Osteocyte (in vitro differentiated cells): ENCODE measurements at places on chromosomes 5 and 9. TPM values are rescaled to one million over a fixed set of nuclear protein-coding genes. Genes with fewer than 3 reads are reported as not detected.

- no peak overlapping the region for H3K27ac ChIP-seq
- no peaks in the 10 kb centered on the region for H3K4me1 ChIP-seq
- peaks cover 29% of the 10 kb centered on the region for H3K27me3 ChIP-seq
- no peak overlapping the region for H3K4me3 ChIP-seq
- no peaks in the 10 kb centered on the region for H3K36me3 ChIP-seq
- no peak for DNase-seq
Observed at GRCh38 chr5:58827463-58827862, 244.6 kb downstream of the RAB3C start.

Gene SLC25A48
- total RNA-seq = not detected in 2 replicates

Gene CEL
- total RNA-seq = 1.3 and 1.9 TPM in 2 replicates

DNA sequence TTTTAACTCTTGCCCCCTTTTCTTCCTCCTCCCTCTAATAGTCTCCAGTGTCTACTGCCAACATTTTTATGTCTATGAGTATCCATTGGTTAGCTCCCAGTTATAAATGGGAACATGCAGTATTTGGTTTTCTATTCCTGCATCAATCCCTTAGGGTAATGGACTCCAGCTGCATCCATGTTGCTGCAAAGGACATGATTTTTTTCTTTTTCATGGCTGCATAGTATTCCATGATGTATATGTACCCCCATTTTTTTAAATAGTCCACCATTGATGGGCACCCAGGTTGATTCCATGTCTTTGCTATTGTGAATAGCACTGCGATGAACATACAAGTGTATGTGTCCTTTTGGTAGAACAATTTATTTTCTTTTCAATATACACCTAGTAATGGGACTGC lies 993.7 kb downstream of the EFNA5 start:
- no peak for DNase-seq
- H3K4me1 ChIP-seq = peaks cover 14% of the 10 kb centered on the region
- no peak overlapping the region for H3K4me3 ChIP-seq
- peaks cover 2% of the 10 kb centered on the region for H3K36me3 ChIP-seq
- H3K27ac ChIP-seq = no peak overlapping the region
- H3K27me3 ChIP-seq = no peaks in the 10 kb centered on the region

DNA sequence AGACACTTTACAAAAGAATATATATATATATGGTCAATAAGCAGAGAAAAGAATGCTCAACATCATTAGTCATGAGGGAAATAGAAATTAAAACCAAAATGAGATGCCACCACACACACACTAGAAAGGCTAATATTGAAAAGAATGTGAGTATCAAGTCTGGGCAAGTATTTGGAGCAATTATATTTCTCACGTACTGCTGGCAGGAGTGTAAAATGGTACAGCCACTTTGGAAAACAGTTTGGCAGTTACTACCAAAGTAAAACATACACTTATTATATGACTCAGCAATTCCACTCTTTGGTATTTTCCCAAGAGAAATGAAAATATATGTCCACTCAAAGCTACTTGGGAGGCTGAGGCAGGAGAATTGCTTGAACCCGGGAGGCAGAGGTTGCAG lies 29.8 kb downstream of the NEUROG1 start:
- no peak for DNase-seq
- H3K27me3 ChIP-seq = peaks cover 42% of the 10 kb centered on the region
- H3K36me3 ChIP-seq = peaks cover 4% of the 10 kb centered on the region
- no peak overlapping the region for H3K4me3 ChIP-seq

DNA sequence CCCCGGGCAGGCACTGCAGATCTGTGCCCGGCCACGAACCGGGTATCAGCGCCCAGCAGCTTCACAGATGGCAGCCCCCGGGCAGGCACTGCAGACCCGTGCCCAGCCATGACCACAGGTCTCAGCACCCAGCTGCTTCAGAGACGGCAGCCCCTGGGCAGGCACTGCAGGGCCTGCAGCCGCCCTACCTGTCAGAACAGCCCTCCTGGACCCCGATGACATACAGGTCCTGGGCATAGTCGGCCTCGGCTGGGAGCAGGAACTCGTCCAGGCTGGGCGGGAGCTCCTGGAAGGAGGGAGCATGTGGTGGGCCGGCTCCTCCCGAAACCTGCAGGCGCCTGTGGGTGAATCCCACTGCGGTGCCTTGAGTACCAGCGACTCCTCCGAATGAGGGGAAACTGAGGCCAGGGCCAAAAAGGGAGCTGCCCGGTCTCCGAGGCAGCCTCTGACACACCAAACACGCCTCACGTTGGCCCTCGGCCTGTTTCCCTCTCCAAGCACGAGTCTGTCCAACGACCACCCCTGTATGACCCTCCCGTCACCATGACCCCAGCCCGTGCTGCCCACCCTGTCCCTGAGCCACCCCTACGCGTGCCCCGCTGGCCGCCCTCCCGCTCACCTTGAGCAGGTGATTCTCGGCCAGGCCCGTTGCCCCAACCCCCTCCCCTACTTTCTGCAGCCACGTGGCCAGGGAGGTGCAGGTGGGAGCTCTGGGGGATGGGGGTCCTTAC lies 5.6 kb downstream of the INPP5E start:
- no peak overlapping the region for H3K4me3 ChIP-seq
- no peaks in the 10 kb centered on the region for H3K27me3 ChIP-seq
- peaks cover 22% of the 10 kb centered on the region for H3K4me1 ChIP-seq

Gene LCN9
- total RNA-seq = not detected in 2 replicates

Gene PHF2
- 39.9 and 40.3 TPM in 2 replicates for total RNA-seq

DNA sequence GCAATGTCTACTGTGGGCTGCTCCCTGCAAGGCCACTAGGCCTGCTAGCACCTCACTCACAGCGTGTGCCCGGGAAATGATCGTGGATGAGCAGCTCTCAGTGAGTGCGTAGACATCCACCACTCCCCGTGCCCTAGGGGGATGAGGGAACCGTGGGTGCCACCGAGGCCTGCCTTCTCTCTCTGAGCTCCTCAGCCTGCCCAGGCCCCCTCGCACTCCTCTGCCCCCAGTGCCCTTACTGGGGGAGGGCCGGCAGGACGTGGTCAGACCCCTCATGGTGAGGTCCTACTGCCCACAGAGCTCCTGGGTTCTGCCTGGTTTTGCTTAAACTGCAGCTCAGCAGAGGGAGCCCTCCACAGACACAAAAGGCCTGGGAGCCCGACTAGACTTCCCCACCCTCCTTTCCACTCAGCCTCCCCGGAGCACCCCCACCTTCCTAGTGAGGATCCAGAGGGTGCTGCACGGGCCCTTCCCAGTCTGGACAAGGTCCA lies 220.0 kb downstream of the CACNA1B start:
- no peaks in the 10 kb centered on the region for H3K4me1 ChIP-seq
- peak; percentile 80 for DNase-seq
- no peak overlapping the region for H3K27ac ChIP-seq
- no peak overlapping the region for H3K4me3 ChIP-seq
- no peaks in the 10 kb centered on the region for H3K36me3 ChIP-seq

- no peak overlapping the region for H3K27ac ChIP-seq
- peaks cover 39% of the 10 kb centered on the region for H3K27me3 ChIP-seq
- H3K36me3 ChIP-seq = no peaks in the 10 kb centered on the region
- DNase-seq = no peak
Observed at GRCh38 chr9:114119242-114120191, 20.4 kb upstream of the KIF12 start.

Gene KCNT1
- total RNA-seq = not detected in 2 replicates

Gene TRIM36
- 11.1 and 13.3 TPM in 2 replicates for total RNA-seq

DNA sequence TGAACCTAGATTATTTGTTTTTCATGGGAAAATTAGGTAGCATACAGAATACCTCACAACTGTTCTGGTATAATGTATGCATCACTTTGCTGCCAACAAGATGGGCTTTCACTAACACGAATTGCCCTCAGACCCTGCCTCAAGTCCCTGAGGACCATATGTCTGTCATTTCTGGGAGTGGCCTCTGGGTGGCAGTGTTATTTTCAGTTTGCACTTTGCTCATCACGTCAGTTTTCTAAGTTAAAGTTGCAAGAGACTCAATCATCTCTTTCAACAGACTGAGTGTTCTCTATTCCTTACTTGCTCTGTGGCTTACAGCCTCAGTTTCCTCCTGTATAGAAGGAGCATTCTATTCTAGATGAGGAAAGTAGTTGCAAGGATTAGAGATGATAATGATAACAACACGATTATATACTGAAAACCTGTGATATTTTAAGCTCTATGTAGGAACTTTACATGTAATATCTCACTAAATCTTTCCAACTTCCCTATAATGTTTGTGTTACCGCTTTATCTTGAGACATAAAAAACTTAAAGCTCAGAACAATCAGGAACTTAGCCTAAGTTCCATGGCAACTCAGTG lies 55.7 kb downstream of the TSSK1B start:
- H3K27ac ChIP-seq = no peak overlapping the region
- no peak for DNase-seq
- H3K4me1 ChIP-seq = peaks cover 3% of the 10 kb centered on the region
- H3K4me3 ChIP-seq = no peak overlapping the region

- H3K27ac ChIP-seq = no peak overlapping the region
- no peak overlapping the region for H3K4me3 ChIP-seq
- no peaks in the 10 kb centered on the region for H3K4me1 ChIP-seq
- H3K36me3 ChIP-seq = no peaks in the 10 kb centered on the region
- no peak for DNase-seq
- H3K27me3 ChIP-seq = no peaks in the 10 kb centered on the region
Observed at GRCh38 chr9:68851657-68852056, 146.6 kb downstream of the PIP5K1B start.

DNA sequence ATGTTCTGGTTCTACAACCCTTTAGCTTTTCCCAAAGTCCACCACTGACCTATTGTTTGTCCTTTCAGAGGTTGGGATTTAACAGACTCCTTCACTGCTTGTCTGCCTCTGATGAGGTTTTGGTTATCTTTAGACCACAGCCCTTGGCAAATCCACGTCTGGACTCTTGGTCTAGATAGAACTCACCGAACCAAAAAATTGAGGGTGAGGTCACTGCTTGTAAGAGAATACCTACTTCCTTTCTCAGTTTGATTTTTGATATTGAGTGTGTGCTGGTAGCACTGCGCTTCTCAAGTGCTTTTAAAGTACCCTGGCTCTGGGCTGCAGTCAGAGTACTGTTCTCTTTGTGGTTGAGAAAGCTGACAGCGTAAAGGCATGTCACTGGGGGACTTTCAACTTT lies 61.7 kb downstream of the JMY start:
- no peak overlapping the region for H3K27ac ChIP-seq
- no peak for DNase-seq
- H3K27me3 ChIP-seq = no peaks in the 10 kb centered on the region
- H3K4me1 ChIP-seq = peaks cover 5% of the 10 kb centered on the region
- H3K4me3 ChIP-seq = no peak overlapping the region

- no peaks in the 10 kb centered on the region for H3K27me3 ChIP-seq
- no peak for DNase-seq
- H3K4me1 ChIP-seq = peaks cover 21% of the 10 kb centered on the region
Observed at GRCh38 chr9:126864771-126865170, 4.3 kb downstream of the ZBTB34 start.

DNA sequence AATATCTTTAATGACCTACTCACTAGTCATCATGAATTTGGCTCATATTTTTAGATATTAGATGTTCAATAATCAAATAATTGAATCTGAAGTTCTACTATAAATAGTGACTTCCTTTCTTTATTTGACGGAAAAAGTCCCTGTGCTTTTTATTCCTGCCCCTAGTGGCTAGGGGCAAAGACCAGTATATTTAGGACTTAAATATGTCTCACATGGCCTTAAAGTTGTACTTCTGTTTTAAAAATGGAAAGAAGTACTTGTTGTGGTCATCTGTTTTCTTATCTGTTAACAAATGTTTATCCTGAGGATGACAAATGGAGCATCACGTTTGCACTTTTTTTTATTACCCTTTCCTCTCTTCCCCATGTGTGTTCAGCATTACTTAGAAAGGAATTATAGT lies 89.2 kb upstream of the GRHPR start:
- H3K4me3 ChIP-seq = no peak overlapping the region
- H3K4me1 ChIP-seq = peaks cover under 1% of the 10 kb centered on the region
- no peak overlapping the region for H3K27ac ChIP-seq
- H3K36me3 ChIP-seq = no peaks in the 10 kb centered on the region
- no peaks in the 10 kb centered on the region for H3K27me3 ChIP-seq
- DNase-seq = no peak

DNA sequence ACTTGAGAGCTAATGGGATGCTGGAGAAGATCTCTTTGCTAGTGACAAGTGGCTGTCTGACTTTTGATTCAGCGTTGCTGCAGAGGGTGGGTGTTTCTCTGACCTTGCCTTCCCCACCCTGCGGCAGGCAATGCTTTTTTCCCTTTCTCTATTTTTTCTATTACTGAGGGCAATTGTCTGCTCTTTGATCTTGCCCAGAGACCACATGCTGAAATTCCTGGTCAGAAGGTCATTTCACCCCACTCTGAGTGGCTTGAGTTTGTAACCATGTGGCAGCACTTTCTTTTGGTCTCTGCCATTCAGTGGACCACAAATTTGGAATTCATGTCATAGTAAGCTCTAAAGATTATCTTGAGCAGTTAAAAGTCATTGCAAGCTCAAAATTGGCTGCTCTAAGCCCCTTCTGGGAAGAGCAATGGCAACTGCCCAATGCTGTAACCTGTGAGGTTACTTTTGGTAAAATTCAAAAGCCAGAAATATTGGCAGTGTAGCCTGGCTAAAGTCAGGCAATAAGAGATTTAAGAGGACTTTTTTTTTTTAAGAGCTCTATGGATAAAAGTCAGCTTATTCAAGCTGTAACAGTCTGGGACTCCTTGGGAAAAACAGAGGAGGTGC lies 30.4 kb upstream of the MTMR12 start:
- no peaks in the 10 kb centered on the region for H3K4me1 ChIP-seq
- H3K27me3 ChIP-seq = no peaks in the 10 kb centered on the region
- H3K4me3 ChIP-seq = no peak overlapping the region
- H3K27ac ChIP-seq = no peak overlapping the region

- no peaks in the 10 kb centered on the region for H3K36me3 ChIP-seq
- no peak overlapping the region for H3K4me3 ChIP-seq
- H3K27me3 ChIP-seq = peaks cover 3% of the 10 kb centered on the region
- no peak overlapping the region for H3K27ac ChIP-seq
- DNase-seq = no peak
Observed at GRCh38 chr9:119375892-119376291, 6.7 kb upstream of the BRINP1 start.

GRCh38 chr9:6829536-6829935 lies 71.8 kb downstream of the KDM4C start:
- DNase-seq = no peak
- no peak overlapping the region for H3K27ac ChIP-seq
- H3K36me3 ChIP-seq = peaks cover 17% of the 10 kb centered on the region
- no peak overlapping the region for H3K4me3 ChIP-seq
- H3K27me3 ChIP-seq = no peaks in the 10 kb centered on the region
- peaks cover 3% of the 10 kb centered on the region for H3K4me1 ChIP-seq

GRCh38 chr5:113170707-113171106 lies 194.1 kb downstream of the DCP2 start:
- no peak overlapping the region for H3K27ac ChIP-seq
- no peak overlapping the region for H3K4me3 ChIP-seq
- peak; percentile 27 for DNase-seq
- H3K36me3 ChIP-seq = no peaks in the 10 kb centered on the region
- peaks cover 2% of the 10 kb centered on the region for H3K27me3 ChIP-seq

GRCh38 chr9:5617749-5618148 lies 11.2 kb upstream of the RIC1 start:
- DNase-seq = no peak
- peaks cover 22% of the 10 kb centered on the region for H3K4me1 ChIP-seq
- H3K36me3 ChIP-seq = no peaks in the 10 kb centered on the region
- H3K4me3 ChIP-seq = no peak overlapping the region

Gene HAVCR2
- total RNA-seq = 0.21 TPM in 1 of 2 replicates, not detected in the other

Gene HTR1A
- not detected in 2 replicates for total RNA-seq
